ENCODE measurements at places on chromosomes 12 and 14.

- no peak for DNase-seq
These were observed 43.0 kb downstream of the GLRX5 start for GRCh38 chr14:95577870-95578269.

- no peak for DNase-seq
These were observed 62.1 kb downstream of the VWF start for GRCh38 chr12:6062395-6062756.

GRCh38 chr14:62079038-62079437, 316.8 kb downstream of the SNAPC1 start:
- no peak for DNase-seq

DNA sequence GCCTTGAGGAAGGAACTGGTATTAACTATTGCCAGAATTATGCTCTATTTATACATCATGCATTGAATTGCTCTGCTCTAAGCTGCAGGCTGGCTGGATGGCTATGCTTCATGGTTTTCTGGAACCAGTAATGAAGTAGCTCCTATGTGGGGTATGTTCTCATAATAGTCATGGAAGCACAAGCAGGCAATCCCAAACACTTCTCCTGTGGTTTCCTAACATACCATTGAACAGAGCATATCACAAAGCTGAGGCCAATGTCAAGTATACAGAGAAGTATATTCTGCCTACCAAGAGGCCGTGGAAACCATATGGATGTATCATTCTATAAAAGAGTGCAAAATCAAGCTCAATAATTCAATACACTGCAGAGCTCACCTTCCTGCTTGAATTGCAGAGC, 1752.4 kb upstream of the FLRT2 start:
- DNase-seq = no peak

DNA sequence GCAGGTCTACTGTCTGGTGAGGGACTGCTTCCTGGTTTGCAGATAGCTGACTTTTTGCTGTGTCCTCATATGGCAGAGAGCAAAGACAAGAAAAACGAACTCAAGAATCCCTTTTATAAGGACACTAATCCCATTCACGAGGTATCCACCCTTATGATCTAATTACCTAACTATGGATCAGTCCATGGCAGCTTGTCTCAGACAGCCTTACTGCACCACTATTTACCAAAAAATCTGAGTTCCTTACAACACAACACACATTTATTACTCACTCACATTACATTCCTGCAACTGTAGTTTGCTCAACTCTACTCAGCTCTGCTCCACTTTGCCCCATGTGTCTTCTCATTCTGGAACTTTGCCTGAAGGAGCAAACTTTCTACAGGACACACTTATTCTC, 10.1 kb upstream of the SLC6A15 start:
- DNase-seq = no peak

DNA sequence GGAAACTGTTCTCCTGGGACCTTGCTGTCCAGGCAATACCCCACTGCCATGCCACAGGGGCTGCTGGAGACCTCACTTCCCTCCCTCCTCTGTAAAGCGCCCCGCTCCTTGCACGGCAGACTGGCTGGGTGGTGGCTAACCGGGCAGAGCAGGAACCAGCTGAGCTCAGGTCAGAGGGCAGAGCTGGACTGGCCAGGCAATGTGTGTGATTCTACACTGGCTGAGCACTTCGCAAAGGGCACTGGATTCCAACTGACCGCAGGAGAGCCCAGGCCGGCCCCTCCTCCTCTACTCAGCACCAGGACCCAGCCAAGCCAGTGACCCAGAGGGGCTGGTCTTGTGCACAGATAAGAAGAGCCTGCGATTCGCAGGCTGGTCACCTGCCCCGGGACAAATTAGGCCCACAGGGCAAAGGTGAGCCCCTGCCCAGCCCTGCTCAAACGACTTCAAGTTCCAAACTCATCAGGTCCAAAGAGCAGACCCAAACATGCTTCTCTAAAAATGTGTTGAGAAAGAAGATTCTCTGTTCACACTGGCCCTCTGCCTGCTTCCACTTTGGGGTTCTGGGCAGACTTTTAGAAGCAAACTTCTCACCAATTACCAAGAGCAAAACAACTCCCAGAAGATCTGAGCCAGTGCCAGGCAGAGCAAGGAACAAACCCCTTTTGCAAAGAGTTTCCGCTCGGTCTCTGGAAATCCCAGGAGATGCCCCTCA, 54.9 kb upstream of the DIO3 start:
- DNase-seq = no peak

GRCh38 chr12:101110866-101111265, 99.2 kb downstream of the SLC5A8 start:
- peak; percentile 39 for DNase-seq

GRCh38 chr12:122827258-122827657, 8.0 kb upstream of the HIP1R start:
- DNase-seq = no peak

GRCh38 chr12:76445462-76445861, 97.2 kb upstream of the BBS10 start:
- DNase-seq = no peak

GRCh38 chr14:101819251-101819990, 57.9 kb downstream of the PPP2R5C start:
- DNase-seq = no peak

- DNase-seq = no peak
These were observed 72.4 kb downstream of the ATP2B1 start for GRCh38 chr12:89636052-89636775.

- DNase-seq = no peak
These were observed 33.6 kb downstream of the LRRK2 start for GRCh38 chr12:40258371-40258770.

- DNase-seq = no peak
These were observed 638.5 kb downstream of the MED13L start for GRCh38 chr12:115638733-115639647.

DNA sequence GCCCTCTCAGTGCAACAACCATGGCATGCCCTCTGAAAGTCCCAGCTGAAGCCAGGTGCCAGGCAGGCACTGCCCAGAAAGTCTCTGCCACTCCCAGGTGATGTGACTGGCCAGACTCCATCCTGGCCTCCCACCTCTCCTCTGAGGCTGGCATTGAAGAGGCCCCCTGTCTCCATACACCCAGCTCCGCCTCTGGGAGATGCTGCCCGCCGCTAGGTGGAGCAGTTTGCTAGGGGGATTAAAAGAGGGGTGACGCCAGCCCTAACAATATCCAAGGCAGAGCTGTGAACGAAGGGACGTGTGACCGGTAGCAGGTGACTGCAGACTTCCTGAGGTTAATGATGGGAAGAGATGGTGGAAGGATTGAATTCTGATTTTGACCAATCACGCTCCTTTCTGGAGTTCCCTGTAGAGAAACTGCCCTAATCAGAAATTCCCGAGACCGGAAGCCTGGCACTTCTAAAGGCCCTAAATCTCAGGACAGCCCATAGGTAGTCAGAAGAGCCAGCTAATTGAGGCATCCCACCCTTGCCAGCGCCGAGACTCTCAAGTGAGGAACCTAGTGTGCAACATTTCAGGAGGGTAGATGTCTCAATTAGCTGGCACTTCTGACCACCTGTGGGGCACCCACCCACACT, 8.3 kb upstream of the PLEK2 start:
- no peak for DNase-seq

GRCh38 chr12:44369998-44370397, 506.1 kb downstream of the NELL2 start:
- no peak for DNase-seq

DNA sequence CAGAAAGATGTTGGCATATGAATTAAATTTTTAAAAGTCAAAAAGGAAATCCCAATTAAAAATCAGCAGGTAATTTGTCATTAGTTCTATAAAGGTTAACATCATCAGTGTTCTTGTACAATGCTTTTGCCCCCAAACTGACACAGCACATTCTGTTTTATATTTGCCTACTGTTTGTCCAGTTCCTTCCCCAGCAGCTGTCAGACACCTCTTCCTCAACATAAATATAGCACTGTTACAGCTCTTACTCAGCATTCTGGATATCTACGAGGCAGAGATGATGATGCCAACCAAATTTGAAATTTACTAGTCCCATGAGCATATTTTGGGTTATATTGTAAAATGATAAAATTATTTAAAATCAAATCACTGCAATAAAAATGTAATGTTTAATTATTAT, 124.6 kb downstream of the SINHCAF start:
- no peak for DNase-seq

- peak; percentile 90 for DNase-seq
These were observed 40.0 kb upstream of the SRSF5 start for GRCh38 chr14:69726761-69727511.

GRCh38 chr14:39040529-39040928, 62.5 kb downstream of the SEC23A start:
- DNase-seq = no peak

DNA sequence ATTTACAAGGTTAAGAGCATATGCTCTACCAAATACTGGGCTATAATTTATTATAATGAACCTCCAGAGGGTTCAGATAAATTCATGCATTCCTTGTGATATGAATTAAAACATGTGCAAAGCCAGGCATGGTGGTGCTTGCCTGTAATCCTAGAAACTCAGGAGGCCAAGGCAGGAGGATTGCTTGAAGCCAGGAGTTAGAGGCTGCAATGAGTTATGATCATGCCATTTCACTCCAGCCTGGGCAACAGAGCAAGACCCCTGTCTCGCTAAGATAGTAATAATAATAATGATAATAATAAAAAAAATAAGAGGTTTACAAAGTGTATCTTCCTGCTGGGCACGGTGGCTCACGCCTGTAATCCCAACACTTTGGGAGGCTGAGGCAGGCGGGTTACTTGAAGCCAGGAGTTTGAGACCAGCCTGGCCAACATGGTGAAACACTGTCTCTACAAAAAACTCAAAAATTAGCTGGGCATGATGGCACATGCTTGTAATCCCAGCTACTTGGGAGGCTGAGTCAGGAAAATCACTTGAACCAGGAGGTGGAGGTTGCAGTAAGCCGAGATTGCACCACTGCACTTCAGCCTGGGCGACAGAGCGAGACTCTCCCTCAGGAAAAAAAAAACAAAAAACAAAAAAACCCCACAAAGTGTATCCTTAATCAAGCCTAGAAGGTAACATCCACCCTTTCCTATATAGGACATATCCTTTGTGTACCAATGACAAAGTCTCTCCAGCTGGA, 7.3 kb upstream of the CS start:
- no peak for DNase-seq

All from head of caudate nucleus (tissue), 42 donors.